Breast epithelium (tissue), 4 donors: ENCODE measurements at places on chromosomes 16 and 17. TPM values are rescaled to one million over a fixed set of nuclear protein-coding genes. Genes with fewer than 3 reads are reported as not detected.

The HSD17B2 gene
- total RNA-seq: not detected

GRCh38 chr16:73230651-73231050, 182.7 kb upstream of the ZFHX3 start:
- no peaks in the 10 kb centered on the region for H3K27me3 ChIP-seq
- no peak overlapping the region for H3K4me3 ChIP-seq
- no peak overlapping the region for H3K27ac ChIP-seq

GRCh38 chr17:61065263-61065773, 334.3 kb upstream of the TBX2 start:
- DNase-seq: no peak
- H3K4me3 ChIP-seq: no peak overlapping the region

DNA sequence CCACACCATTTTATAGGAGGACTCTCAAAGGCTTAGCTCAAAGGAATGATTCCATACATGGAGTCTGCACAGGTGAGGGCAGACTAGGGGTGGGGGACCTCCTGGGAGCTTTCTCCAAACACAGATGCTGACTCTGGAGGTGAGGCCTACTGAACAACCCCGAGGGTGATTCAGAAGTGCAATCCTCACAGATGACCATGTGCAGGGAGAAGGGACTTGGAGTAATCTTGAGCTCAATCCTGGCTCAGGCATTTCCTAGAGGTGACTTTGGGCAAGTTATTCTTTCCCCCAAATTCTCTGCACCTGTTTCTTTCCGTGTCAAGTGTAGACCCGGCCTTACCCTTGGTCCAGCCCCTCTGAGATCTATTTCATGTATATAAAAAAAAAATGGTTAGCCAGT, 401.5 kb downstream of the SLC39A11 start:
- no peaks in the 10 kb centered on the region for H3K4me1 ChIP-seq
- no peaks in the 10 kb centered on the region for H3K27me3 ChIP-seq
- no peaks in the 10 kb centered on the region for H3K36me3 ChIP-seq
- H3K27ac ChIP-seq: no peak overlapping the region
- H3K4me3 ChIP-seq: no peak overlapping the region

The TAC4 gene
- not detected for total RNA-seq

GRCh38 chr17:62596662-62597061, 30.8 kb upstream of the MRC2 start:
- H3K27me3 ChIP-seq: no peaks in the 10 kb centered on the region
- H3K4me1 ChIP-seq: no peaks in the 10 kb centered on the region
- H3K27ac ChIP-seq: no peak overlapping the region
- H3K36me3 ChIP-seq: peaks cover 5% of the 10 kb centered on the region

DNA sequence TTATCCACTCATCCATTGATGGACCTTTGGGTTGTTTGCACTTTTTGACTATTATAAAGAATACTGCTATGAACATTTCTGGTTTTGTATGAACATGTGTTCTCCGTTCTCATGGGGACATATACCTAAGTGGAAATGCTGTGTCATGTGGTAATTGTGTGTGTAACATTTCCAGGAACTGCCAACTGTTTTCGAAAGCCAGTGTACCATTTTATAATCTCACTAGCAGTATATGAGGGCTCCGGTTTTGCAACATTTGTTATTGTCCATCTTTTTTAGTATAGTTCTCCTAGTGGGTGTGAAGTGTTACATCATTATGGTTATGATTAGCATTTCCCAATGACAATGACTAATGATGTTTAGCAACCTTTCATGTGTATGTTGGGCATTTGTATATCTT, 5.1 kb upstream of the TRIM25 start:
- no peaks in the 10 kb centered on the region for H3K36me3 ChIP-seq
- DNase-seq: no peak
- no peaks in the 10 kb centered on the region for H3K27me3 ChIP-seq
- peaks cover 4% of the 10 kb centered on the region for H3K4me1 ChIP-seq

GRCh38 chr16:3912897-3913296, 32.4 kb upstream of the CREBBP start:
- H3K4me3 ChIP-seq: no peak overlapping the region
- H3K27ac ChIP-seq: no peak overlapping the region
- no peaks in the 10 kb centered on the region for H3K4me1 ChIP-seq
- no peak for DNase-seq
- H3K27me3 ChIP-seq: no peaks in the 10 kb centered on the region
- H3K36me3 ChIP-seq: no peaks in the 10 kb centered on the region

DNA sequence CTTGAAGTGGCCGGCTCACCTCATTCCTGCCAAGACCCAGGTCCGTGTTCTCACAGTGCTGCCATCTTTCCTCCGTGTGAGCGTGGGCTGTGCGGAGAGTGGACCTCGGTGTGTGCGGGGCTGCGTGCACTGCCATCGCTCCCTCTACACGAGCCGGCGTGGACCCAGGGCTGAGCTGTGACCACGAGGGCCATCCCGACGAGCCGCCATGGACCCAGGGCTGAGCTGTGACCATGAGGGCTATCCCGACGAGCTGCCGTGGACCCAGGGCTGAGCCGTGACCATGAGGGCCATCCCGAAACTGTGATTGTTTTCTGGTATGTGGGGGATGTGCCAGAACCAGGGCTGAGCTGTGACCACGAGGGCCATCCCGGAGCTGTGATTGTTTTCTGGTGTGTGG, 8.9 kb upstream of the MVD start:
- H3K27me3 ChIP-seq: no peaks in the 10 kb centered on the region
- no peak overlapping the region for H3K27ac ChIP-seq
- no peaks in the 10 kb centered on the region for H3K4me1 ChIP-seq
- H3K4me3 ChIP-seq: no peak overlapping the region
- no peak for DNase-seq

The TNFRSF13B gene
- not detected for total RNA-seq
